ENCODE measurements at places on chromosomes 3 and 15.

DNA sequence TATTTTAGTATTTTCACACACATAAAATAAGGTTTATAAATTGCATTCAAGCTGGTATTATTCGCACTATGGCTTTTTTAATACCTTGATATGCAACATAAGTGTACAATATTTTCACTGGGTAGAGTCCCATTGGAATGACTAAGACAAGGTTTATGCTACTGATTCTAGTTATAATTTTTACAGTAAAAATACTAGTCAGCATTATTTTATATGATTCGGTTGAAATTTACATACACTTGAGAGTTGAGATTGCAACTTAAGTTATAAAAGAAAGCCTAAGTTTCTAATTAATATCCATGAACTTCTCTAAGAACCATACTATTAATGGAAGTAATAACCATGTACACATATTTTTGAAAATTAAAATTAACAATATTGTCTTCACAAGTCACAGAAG is 723.9 kb upstream of the NR2F2 start:
- DNase-seq = no peak

- DNase-seq = no peak
Observed at GRCh38 chr15:23912191-23912590, 225.1 kb upstream of the NDN start.

DNA sequence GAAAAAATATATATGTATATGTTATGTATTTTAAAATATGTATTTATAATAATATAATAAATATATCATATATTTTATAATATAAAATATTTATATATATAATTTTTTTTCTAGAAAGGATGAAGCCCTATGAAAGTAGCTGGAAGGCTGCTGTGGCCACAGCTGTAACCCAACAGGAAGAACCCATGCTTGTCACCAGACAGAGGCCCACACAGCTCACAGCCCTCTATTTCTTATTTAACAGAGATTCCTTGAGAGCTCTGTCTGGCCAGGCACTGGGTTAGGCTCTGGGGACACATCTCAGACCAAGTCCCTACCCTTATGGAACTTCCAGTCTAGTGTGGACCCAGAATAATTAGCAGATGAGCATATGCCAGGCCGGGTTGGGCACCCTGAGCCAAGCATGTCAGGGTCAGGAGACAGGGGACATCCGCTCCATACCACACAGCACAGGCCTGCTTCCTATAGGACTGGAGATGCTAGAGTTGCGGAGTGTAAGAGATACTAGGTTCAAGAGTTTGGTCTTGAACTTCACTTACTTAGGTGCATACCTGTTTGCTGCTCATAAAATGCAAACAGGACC is 20.5 kb downstream of the MGLL start:
- no peak for DNase-seq

DNA sequence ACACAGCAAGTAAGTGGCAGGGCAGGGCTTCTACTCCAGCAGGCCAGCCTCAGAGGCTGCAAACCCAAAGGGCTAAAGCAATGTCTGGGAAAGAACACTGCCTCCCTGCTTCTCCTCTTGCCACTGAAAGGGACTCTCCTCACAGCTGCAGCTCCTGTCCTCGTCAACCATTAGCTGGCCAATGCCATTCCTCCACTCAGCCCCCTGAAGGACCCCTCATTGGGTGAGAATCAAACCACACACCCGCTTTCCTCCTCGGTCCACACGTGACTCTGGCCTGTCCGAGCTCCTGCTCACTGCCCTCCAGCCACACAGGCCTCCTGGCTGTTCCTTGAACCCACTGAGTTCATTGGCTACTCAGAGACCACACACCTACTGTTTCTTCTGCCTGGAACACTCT is 253.7 kb upstream of the TLE3 start:
- no peak for DNase-seq

- DNase-seq = no peak
Observed at GRCh38 chr15:51536965-51537574, 85.5 kb downstream of the DMXL2 start.

DNA sequence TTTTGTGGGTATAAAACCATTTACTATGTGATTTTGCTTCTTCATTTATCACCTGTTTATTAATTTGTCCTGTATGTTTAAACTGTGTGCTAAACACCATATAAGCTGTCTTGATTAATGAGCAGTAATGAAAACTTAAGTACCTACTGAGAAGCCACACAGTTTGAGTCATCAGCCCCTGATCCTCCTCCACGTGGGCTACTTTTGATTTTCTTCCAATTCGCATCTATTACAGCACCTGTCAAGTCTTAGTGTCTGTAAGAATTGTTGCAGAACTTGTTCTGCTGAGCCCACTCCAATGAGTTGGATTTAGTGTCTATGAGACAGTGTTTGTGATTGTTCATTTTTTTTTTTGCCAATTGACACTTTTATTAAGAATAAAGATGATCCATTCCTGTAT is 16.8 kb downstream of the EPHA6 start:
- no peak for DNase-seq

GRCh38 chr3:16254916-16255315 is 9.8 kb downstream of the DPH3 start:
- DNase-seq = no peak

GRCh38 chr3:194054540-194054939 is 81.4 kb upstream of the HES1 start:
- DNase-seq = no peak

DNA sequence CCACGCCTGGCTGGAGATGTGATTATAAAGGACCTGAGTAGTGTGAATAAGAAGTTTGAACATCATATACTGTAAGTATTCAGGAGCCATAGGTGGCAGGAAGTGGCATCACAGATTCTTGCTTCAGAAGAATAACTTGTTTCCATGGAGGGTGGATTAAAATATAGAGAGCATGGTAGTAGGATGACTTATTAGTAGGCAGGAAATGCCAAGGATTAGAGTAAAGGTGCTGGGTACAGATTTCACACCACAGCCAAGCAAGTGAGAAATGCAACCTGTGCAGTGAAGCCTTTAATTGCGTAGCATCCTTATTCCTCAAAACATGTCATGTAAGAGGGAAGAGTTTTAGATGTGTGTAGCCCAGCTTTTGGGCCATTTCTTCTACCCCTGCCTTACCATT is 30.8 kb downstream of the IFT122 start:
- no peak for DNase-seq

DNA sequence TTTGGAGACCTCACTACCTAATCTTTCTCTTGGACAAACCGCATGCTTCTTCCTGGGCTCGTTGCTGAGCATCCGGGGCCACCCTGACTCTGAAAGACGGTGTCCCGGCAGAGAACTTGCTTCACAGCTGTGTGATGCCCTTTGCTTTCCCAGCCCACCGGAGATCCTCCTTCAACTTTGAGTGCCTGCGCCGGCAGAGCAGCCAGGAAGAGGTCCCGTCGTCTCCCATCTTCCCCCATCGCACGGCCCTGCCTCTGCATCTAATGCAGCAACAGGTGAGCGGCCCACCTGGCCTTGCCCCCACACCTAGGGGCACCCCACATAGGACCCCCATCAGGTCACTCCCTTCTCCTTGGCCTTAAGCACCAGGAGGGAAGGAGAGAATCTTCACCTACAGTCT is 37.7 kb downstream of the CHDH start:
- DNase-seq = no peak

GRCh38 chr15:26109203-26109602 is 246.1 kb upstream of the ATP10A start:
- DNase-seq = no peak

GRCh38 chr3:64343689-64344430 is 118.6 kb upstream of the PRICKLE2 start:
- DNase-seq = no peak

- no peak for DNase-seq
Observed at GRCh38 chr15:80777137-80777536, 2.0 kb upstream of the CEMIP start.

- no peak for DNase-seq
Observed at GRCh38 chr3:179961703-179962078, 75.0 kb downstream of the PEX5L start.

GRCh38 chr3:48367201-48367600 is 4.8 kb upstream of the FBXW12 start:
- no peak for DNase-seq

DNA sequence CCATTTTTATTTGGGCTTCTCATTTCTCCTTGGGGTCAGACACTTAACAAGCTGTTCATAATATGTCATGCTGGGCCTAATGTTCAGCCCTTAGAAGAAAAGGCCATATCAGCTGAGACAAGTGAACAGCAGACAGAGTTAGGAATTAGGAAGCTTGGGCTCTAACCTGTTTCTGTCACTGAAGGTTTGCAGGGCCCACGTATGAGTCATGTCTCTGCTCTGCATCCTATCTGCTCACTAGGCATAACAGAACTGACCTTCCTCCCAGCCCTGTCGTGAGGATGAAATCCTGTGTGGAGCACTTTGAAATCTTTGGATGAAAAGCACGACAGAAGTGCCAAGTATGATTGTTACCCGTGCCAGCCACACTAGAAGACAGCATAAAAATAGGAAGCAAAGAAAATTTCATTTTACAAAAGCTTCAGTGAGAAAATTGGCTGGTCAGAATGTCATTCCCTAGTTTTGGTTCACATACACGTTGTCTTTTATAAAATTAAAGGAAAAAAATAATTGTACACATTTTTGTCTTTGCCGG is 26.5 kb upstream of the CD47 start:
- no peak for DNase-seq

DNA sequence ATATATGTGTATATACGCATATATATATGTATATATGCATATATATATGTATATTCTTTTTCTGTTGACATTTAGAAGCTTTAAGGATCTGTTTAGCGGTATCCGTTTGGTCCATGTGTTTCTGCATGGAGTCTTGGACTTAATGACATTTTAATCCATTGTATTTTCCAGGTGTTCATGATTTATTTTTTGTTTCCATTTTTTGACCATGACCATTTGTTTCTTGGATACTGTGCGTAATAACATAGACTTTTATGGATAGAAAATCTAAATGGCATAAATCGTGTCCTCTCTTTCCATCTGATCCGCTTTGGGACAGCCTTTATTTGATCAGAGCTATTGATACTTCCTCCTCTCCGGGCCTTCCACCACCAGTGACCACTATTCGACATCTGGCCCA is 19.5 kb downstream of the CRYBG3 start:
- no peak for DNase-seq

GRCh38 chr3:152737021-152737908 is 97.7 kb upstream of the P2RY1 start:
- no peak for DNase-seq

DNA sequence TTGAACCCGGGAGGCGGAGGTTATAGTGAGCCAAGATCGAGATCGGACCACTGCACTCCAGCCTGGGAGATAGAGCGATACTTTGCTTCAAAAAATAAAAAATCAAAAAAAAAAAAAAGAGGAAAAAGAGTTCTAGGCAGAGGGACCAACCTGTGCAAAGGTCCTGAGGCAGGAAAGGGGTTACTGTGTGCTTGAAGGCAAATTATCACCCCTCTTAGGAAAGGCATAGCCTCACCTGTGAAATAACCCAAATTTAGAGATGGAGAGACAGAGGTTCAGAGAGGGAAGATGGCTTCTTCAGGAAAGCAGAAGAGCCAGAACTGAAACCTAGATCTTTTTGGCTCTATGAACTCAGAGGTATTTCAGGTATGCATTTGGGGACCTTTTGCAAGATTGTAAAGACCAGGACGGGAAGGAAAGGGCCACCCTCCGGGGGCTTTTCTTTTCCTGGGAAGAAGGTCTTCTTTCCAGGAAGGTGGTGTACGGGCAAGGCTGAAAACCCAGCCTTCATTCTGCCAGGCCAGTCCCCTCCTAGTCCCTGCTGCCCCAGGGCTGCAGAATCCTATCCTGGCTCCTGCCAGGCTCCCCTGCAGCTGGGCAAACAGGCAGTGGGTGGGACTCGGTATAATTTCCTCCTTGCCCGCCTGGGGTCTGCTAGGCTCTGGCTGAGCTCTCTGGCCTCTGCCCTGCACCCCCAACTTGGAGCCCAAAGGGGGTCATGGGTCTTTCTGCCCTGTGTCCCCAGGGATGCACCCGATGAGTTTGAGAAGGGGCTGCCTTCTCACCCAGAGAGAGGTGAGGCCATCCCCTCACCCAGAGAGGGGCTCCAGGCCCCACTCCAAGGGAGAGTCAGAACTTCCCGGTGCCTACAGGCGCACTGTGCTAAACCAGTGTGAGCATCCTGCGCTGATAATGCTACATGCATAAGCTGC is 14.4 kb upstream of the CSK start:
- no peak for DNase-seq

- DNase-seq = no peak
Observed at GRCh38 chr3:46671541-46672348, 21.7 kb downstream of the ALS2CL start.

All from activated naive CD8-positive, alpha-beta T cell treated with anti-CD3 and anti-CD28 coated beads, Interleukin-2, amount 50 U/mL, for 16 hours (primary cell).